T-cell (primary cell): ENCODE measurements at places on chromosomes 5 and 9.

DNA sequence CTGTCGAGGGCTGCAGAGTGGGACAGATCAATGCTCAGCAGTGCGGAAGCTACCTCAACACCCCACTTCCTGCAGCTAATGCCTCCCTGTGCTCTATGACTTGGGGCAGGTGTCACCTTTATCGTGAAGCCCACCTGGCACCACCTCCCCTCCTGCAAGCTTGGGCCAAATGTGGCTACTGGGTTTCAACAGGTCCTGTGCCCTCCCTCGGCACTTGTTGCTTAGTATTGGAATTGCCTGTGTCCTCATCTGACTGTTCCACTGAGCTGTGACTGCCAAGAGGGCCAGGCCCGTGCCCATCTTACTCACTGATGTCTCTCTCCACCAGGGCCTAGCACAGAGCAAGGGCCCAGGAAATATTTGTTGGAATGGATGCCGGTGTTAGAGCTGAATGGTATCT is 9.4 kb downstream of the SLC27A4 start:
- no peak for DNase-seq

DNA sequence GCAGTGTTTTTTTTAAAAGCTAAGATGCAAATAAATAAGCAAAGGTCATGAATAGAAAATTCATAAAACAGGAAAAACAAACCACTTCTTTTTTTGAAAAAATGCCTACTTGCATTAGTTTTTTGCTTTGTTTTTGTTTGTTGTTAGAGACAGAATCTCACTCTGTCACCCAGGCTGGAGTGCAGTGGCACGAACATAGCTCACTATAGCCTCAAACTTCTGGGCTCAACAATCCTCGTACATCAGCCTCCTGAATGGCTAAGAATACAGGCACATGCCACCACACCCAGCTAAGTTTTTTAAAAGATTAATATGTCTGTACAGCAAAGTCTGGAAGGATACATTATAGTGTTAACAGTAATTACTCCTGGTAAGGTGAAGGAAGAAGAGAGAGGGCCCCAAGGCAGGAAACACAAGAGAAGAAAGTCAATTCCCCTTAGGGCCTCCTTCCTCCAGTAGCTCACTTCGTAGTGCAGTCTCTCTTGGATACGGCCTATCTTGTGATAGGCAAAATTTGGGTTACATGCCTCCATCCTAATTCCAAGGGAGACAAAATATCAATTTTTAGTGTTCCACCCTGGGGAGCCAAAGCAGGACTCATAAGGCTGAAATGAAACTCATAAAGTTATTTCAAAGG is 15.3 kb downstream of the FAM169A start:
- no peak for DNase-seq

GRCh38 chr5:150073677-150074076 is 12.7 kb downstream of the CSF1R start:
- no peak for DNase-seq

DNA sequence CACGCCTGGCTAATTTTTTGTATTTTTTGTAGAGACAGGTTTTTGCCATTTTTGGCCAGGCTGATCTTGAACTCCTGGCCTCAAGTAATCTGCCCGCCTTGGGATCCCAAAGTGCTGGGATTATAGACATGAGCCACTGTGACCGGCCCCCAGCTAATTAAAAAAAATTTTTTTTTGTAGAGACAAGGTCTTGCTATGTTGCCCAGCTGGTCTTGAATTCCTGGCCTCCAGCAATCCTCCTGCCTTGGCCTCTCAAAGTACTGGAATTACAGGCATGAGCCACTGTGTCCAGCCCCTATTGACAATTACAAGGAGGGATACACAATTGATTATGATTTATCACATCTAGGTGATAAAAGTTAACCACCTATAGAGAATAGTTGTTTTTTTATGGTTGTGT is 59.5 kb downstream of the NR2F1 start:
- no peak for DNase-seq

DNA sequence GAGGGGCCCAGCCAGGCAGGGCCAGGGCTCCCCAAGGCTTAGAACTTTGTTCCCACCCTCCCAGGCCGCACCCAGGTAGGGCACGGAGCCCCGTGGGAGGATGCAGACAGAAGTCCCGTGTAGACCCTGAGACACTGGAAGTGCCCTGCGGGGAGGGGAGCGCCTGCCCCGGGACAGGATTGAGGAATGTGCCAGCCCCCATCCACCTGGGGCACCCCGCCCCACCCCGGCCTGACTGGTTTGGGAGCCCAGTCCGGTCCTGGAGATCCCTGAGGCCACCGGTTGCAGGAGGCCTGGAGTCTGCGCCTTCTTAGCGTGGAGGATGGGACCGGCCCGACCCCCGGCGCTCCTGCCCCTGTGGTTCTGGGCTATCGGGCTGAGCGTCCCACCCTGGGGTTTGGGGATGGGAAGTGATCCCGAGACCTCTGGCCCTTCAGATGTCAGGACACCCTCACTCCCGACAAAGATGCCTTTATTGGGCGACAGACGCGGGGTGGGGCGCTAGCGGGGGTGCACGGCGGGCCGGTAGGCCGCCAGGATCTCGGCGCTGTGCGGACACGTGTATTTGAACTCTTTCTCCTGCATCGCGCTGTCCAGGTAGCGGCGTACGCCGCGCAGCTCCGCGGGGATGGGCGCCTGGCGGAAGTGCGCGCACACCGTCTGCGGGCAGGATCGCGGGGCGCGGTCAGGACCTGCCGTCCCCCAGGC is 2.0 kb downstream of the CLIC3 start:
- no peak for DNase-seq

GRCh38 chr5:34751807-34752736 is 86.9 kb upstream of the TTC23L start:
- no peak for DNase-seq

DNA sequence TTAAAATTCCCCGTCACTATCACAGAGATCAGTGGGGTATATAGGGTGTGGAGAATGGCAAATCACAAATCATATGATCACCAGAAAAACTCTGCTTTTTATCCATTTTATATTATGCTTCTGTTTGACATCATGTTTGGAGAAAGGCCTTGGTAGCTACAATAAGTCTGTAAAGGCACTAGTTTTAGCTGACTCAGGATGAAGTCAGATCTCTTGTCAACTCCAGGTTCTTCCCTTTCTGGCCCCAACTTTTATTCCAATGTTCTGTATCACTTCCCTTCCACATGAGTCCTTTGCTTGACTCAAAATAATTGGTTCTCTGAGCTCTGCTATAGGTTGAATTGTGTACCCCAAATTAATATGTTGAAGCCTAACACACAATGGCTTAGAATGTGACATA is 484.9 kb downstream of the PTPRD start:
- no peak for DNase-seq

DNA sequence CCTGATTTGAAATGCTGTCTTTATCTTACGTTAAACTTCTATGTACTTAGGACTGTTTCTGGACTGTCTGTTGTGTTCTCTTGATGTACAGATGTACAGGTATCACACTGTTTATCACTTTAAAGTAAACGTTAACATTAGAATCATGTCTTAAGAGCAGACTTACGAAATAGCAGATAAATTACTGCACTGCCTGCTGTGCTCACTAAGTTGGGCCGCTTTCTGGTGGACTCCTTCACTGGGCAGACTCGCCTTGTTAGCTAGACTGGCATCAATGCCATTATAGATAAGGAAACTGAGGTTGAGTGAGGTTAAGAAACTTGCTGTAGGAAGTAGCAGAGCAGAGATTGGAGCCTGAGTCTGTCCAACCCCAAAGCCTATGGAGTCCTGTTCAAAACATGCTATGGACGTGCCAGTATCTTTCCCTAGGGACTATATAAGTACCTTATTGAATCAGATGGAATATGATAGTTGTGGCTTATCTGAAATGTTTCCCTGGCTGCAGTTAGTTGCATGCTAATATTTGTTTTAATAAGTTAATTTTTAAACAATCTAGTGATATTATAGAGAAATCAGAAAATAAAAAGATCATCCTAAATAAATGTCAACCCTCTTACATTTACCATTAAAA is 16.9 kb downstream of the ZNF618 start:
- DNase-seq = no peak

DNA sequence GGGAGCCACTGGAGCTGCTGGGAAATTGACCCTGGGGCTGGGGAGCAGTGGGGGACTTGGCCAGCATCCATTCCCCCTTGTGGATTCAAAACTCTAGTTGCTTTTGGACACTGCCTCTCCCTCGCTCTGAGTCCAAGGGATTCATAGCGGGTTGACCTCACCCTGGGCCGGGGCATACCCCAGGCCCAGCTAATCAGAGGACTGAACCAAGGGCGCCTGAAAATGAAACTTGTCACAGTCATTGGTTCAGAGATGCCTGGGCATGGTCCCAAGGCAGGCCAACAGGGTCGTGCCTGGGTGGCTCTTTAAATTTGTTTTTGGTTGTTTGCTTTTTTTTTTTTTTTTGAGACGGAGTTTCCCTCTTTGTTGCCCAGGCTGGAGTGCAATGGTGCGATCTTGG is 22.6 kb downstream of the STK10 start:
- no peak for DNase-seq

- DNase-seq = no peak
These were observed 229.5 kb downstream of the CD180 start for GRCh38 chr5:66967102-66967501.

- DNase-seq = no peak
These were observed 38.9 kb downstream of the NDUFS6 start for GRCh38 chr5:1840071-1840547.

DNA sequence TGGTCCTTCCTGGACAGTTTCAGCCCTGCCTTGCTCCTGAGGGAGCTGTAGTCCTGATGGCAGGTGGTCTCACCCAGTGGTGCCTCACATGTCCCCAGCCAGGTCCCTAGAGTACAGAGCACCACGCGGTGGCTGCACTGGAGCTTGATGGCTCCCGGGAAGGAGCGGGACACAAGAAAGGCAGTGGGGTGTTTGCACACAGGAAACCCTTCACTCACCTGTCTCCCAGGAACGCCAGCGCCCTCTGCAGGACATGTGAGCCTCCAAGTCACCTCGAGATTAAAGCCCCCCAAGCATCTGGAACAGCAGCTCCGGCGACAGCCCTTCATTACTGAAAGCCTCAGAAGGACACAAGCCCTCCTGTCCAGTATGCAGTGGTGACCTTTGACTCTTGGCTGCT is 19.9 kb upstream of the TMEM250 start:
- no peak for DNase-seq

DNA sequence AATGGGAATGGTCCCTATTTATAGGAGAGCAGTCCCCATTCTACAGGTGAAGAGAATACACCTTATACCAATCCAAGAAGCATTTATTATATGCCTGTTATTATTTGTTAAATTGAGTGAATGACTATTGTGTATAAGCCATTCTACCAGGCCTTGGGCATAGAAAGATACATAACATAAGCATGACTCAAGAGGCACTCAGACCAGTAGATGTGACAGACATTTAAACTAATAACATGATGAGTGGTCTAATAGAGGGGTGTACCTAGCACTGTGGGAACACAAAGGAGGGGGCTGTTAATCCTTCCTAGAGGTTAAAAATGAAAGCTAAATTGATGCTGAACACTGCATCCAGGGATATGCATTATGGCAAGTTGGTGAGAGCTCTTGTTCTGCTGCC is 145.0 kb upstream of the TNC start:
- no peak for DNase-seq
